ENCODE measurements at places on chromosomes 3 and 15.

GRCh38 chr3:160412477-160412876 lies 13.0 kb downstream of the SMC4 start:
- DNase-seq: no peak
- no peak overlapping the region for H3K27ac ChIP-seq
- H3K27me3 ChIP-seq: no peaks in the 10 kb centered on the region
- H3K4me3 ChIP-seq: no peak overlapping the region
- H3K36me3 ChIP-seq: peaks cover 11% of the 10 kb centered on the region

DNA sequence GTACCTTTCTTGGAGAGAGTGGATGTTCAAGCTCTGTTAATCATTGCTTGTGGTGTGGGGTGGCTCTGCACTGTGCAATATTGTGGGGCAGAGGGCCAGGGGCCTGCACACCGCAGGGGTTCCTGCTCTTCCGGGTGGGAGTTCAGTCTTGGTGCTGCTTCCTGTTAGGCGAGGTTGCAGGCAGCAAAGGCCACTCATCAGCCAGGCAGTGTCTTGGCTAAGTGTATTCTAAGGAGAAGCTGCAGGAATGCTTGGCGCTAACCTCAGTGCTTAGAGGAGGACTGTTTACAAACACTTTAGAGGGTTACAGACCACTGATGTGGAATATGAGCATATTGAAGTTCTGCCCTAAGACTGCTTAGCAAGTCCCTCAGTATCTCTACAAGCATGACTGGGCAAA lies 81.7 kb downstream of the CEP63 start:
- no peaks in the 10 kb centered on the region for H3K27me3 ChIP-seq
- no peak overlapping the region for H3K27ac ChIP-seq
- H3K36me3 ChIP-seq: peaks cover 2% of the 10 kb centered on the region
- H3K4me1 ChIP-seq: no peaks in the 10 kb centered on the region
- DNase-seq: peak; percentile 23

DNA sequence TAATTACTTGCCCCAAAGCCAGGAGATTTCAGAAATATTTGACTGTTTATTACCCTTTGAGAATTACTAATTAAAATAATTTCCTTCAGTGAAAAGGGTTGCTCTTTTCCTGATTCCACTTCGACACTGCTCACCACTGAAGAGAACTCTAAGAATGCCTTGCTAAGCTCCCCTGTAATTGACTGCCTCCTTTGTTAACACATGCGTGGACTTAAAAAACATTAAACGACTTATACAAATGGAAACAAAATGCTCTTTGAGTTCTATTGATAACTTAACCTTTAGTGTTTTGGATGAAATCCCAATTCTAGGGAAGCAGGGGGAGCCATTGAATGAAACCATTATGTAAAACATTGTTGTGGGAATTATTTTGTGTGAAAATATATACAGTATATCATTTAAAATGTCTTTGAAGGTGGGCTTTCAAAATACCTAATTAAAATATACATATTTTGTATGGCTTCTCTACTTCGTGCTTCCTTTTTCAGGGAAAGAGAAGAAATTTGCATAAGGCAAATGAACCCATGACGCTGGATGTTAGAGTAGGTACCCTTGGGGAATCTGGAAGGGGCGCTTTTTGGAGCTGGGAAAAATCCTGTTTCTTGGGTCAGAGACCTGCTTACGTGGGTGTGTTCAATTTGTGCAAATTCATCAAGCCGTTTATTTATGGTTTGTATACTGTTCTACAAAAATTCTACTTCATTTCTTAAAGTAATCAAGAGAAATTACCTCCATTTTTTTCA lies 64.2 kb downstream of the WWTR1 start:
- H3K4me1 ChIP-seq: peaks cover 11% of the 10 kb centered on the region
- H3K27me3 ChIP-seq: no peaks in the 10 kb centered on the region
- no peak overlapping the region for H3K27ac ChIP-seq
- H3K4me3 ChIP-seq: no peak overlapping the region

DNA sequence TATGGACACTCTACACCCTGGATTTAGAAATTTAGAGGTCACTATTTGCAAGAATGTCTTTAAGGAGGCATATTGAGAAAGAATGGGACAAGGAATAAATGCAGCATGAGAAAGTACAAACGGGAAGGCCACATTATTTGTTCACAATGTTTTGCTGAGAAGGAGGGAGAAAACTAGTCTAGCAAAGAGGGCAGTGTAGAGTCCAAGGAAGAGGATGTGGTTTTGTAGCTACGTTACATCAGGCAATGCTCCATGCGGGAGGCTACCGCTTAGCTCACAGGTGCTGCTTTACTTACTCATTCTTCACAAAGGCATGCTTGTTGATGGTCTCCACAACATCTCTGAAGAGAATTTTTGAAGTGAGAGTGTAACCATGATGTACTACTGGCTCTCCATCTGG lies 191.1 kb downstream of the PLCH1 start:
- H3K4me1 ChIP-seq: no peaks in the 10 kb centered on the region
- no peaks in the 10 kb centered on the region for H3K27me3 ChIP-seq
- DNase-seq: no peak
- no peaks in the 10 kb centered on the region for H3K36me3 ChIP-seq

DNA sequence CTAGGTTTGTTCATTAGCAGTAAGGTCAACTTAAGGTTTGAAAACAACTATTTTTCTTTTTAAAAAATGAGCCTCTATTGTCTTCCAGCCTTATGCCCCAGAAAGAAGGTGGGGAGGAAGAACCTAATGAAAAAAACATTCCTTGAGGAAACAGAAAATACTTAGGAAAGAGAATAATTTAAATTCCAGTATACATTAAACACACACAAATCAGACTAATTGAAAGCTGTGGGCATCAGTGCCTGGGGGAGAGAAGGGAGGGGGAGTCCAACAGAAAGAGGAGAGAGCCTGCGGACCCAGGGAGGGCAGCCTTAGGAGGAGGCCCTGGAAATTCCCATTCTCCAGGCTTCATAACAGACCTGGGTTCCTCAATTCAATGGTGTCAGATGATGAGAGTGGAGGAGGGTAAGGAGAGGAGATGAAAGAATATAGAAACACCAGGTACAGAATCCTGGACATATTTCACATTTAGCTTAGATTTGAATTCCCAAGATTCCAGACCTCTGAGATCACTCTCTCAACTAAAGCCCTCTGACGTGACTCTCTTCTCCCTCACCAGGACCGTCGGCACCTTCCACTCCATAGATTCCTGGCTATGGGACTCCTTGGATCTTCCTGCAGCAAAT lies 320.5 kb upstream of the UMPS start:
- H3K4me3 ChIP-seq: no peak overlapping the region
- no peak overlapping the region for H3K27ac ChIP-seq
- no peaks in the 10 kb centered on the region for H3K27me3 ChIP-seq
- peaks cover 7% of the 10 kb centered on the region for H3K4me1 ChIP-seq
- peak; percentile 60 for DNase-seq
